ENCODE measurements at places on chromosomes 6 and 20.

DNA sequence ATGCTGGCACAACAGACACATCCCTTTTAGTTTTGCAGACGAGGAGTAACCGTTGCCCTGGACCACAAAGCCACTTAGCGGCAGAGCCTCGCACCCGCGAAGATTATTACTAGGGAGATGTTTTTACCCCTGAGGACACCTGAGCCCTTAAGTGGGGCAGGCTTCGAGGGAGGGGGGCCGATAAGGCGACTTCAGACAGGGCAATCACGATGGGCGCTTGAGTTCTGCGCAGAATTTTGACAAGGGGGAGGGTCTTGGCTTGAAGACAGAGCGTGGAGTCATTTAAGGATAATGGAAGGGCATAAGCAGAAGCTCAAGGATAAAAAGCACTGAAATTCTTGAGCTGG lies 650 bp upstream of the TTK start:
- DNase-seq = no peak

GRCh38 chr20:37108676-37109075 lies 12.9 kb upstream of the RBL1 start:
- no peak for DNase-seq

DNA sequence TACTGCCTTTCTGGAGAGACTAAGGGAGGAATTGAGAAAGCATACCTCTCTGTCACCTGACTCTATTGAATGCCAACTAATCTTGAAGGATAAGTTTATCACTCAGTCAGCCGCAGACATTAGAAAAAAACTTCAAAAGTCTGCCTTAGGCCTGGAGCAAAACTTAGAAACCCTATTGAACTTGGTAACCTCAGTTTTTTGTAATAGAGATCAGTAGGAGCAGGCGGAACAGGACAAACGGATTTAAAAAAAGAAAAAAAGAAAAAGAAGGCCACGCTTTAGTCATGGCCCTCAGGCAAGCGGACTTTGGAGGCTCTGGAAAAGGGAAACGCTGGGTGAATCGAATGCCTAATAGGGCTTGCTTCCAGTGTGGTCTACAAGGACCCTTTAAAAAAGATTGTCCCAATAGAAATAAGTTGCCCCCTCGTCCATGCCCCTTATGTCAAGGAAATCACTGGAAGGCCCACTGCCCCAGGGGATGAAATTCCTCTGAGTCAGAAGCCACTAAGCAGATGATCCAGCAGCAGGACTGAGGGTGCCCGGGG lies 43.1 kb upstream of the RNF182 start:
- DNase-seq = no peak

- no peak for DNase-seq
Observed at GRCh38 chr6:105091140-105091829, 88.5 kb downstream of the POPDC3 start.

DNA sequence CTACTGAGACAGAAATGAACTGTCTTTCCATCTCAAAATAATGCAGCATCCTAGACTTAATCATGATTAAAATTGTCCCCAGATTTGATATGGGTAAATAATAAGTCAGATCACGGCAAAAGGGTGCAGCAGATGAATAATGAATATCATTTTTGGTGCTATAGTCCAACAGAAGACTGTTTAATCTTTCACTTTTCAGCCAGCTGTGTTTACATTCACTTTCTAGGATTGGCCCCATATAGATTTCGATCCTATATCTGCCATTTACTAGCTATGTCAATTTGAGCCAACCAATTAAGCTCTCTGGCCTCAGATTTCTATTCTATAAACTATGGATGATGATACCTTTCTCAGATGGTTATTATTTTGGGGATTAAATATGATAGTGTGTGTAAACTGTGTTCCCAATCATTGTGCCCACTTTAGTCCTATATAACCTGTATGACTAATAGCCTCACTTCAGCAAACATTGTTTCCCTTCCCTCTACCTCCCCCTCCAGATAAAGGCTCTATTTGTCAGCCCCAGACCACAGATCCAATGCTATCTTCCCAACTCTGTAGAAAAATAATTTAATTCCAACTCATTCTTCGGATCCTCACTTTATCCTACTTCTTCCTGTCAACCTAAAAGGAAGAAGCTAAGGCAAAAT lies 53.6 kb upstream of the NT5E start:
- DNase-seq = no peak

- DNase-seq = no peak
Observed at GRCh38 chr20:25061821-25062530, 4.0 kb upstream of the ACSS1 start.

DNA sequence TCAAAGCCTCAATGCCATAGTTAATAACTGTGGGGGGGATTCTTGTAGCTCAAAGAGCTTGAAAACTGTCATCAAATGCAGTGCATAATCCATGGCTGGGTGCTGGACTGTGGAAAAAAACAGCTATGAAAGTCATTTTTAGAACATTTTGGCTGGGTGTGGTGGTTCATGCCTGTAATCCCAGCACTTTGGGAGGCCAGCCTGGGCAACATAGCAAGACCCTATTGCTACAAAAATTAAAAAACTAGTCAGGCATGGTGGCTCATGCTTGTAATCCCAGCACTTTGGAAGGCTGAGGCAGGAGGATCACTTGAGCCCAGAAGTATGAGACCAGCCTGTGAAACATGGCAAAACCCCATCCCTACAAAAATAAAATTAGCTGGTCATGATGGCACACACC lies 12.2 kb downstream of the TCFL5 start:
- no peak for DNase-seq

DNA sequence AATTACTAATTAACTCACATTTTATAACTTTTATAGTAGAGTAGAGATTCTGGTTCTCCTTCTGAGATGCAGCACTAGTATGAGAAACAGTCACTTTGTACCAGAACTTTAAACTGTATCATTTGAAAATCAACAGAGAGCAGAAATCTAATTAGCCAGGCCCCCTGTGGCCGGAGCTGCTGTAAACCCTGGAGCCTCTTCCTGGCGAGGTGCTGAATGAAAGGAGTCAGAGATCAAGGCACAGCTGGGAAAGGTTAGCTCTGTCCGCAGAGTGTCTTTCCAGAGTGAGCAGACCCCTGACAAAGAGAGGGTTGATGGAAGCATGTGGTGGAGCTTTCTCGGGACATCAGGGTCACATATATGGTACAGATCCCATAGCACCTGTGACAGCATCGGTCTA lies 703.8 kb downstream of the RFPL4B start:
- no peak for DNase-seq

GRCh38 chr6:110329714-110330436 lies 28.3 kb downstream of the METTL24 start:
- DNase-seq = no peak

- DNase-seq = no peak
Observed at GRCh38 chr6:17390276-17390675, 3.1 kb upstream of the CAP2 start.

- DNase-seq = no peak
Observed at GRCh38 chr6:7050872-7051779, 56.6 kb upstream of the RREB1 start.

DNA sequence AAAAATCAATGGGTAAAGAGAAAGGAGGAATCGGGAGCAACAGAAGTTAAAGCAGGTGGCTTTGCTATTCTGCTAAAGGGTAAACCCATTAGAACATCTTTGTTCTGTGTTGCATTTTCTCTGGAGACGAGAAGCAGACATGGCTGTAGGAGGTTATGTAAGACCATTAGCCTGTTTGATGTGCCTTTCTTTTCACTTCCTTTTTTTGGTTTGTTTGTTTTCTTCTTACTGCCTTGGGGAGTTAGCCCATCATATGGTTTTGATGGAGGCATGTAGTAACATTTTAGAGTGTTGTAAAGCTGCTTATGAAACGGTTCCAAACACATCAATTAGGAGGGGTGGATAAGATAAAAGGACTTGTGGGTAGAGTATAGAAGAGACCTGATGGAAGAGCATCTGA lies 131.0 kb downstream of the DOK5 start:
- DNase-seq = no peak

GRCh38 chr6:105138141-105138540 lies 41.7 kb downstream of the POPDC3 start:
- DNase-seq = no peak

DNA sequence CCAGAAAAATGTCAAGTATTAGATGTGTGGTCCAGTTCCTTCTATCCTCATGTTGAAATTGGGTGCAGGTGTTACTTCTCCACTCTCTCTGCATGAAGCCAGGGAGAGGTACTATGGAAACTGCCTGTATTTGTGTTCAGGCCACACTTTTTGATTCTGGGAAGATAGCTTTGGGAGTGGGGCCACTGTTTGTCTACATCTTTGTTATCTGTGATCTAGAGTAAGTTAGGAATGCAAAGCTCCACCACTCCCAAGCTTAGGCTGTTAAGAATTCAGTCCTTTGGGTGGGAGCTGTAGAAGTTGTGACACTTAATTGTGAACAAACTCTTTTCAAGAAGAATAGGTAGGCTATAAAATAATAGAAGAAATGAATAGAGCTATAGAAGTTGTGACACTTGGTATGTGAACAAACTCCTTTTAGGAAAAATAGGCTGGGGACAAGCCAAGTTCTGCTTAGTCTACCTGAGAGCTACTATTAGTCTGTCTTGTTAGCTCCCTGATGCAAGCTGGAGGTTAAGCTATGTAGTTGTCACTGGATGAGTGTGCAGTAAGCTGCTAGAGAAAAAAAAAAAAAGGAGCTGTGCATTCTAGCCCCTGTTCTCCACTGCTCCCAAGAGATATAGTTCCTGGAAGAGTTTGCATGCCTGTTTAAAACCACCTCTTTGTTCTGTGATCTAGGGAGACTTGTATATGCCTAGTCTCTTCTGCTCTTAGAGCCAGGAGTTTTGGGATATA lies 7.1 kb upstream of the GFRAL start:
- DNase-seq = no peak

- DNase-seq = no peak
Observed at GRCh38 chr20:46709459-46710152, at the start of gene SLC2A10. Gene SLC2A10 (plus strand): TSS chr20:46709649. CDS start chr20:46709737, 88 bp downstream.

DNA sequence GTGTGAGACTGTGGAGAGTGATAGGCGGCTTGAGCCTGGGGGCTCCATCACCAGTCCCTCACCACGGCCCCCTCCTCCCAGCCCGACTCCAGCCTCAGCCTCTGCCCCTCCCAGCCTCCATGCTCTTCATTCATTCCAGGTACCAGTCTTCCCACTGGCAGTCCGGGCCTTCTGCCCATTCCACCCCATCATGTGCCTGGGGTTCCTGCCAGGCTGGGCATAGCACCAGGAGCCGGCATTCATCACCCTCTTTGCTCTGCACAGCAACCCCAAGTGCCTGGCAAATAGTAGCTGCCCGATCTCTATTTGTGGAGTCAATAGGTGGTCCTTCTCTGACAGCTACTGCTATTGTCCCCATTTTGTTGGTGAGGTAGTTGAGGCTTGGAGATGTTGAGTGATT lies 39.6 kb upstream of the GTSF1L start:
- no peak for DNase-seq

- DNase-seq = no peak
Observed at GRCh38 chr6:6516666-6517458, 71.7 kb upstream of the LY86 start.

- DNase-seq = no peak
Observed at GRCh38 chr6:52391599-52391998, 28.5 kb upstream of the EFHC1 start.

- no peak for DNase-seq
Observed at GRCh38 chr6:90224196-90224595, 72.4 kb downstream of the BACH2 start.

DNA sequence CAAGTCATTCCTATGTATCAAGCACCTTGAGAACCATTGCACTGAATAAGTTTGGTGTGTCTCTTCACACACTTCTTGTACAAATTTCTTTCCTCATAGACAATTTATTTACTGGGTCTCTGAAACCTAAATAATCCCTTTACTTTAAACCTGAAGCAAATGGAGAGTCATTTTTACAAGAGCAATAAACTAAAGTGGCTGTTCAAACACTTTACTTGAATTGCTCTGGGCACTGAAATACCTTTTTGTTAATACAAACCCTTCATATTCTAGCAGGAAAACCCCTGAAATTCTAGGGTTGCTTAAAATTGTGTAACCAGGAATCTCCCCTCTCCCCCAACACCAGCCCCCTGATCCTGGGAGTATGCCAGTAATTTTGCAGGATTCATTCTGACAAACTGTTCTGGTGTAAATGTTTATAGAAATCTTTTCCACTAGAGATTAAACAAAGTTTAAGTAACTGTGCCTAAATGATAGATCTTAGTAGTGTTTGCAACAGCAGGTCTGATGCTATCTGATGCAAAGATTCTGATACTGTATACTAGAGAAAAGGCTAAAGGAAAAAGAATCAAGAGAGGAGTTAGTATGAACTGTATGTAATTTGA lies 13.4 kb downstream of the RSPO3 start:
- DNase-seq = no peak

GRCh38 chr6:15313367-15313766 lies 67.5 kb downstream of the JARID2 start:
- DNase-seq = no peak

DNA sequence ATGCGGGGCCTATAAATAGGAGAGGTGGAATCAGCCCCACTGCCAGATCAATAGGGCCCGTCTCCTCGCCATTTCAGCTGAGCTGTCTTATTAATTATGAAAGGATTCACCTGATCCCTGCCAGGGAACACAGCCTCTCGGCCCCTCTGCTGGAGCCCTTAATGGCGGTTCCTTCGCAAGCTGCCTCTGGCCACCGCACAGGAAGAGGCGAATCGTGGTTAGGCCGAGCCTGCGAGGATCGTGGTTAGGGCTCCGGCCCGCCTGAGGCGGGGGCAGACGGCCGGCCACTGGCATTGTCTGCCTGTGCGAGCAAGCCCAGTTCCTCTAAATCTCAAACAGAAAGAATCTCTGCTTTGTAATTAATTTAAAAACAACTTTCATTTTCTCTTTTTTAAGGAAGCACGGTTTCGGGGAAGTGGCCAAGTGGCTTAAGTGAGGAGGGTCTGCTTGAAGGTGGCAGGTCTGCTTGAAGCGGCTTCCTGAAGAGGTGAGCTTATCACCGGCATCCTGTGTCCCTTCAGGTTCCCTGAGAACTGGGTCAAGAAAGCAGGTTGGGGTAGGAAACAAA lies 9.2 kb downstream of the NRN1 start:
- no peak for DNase-seq

DNA sequence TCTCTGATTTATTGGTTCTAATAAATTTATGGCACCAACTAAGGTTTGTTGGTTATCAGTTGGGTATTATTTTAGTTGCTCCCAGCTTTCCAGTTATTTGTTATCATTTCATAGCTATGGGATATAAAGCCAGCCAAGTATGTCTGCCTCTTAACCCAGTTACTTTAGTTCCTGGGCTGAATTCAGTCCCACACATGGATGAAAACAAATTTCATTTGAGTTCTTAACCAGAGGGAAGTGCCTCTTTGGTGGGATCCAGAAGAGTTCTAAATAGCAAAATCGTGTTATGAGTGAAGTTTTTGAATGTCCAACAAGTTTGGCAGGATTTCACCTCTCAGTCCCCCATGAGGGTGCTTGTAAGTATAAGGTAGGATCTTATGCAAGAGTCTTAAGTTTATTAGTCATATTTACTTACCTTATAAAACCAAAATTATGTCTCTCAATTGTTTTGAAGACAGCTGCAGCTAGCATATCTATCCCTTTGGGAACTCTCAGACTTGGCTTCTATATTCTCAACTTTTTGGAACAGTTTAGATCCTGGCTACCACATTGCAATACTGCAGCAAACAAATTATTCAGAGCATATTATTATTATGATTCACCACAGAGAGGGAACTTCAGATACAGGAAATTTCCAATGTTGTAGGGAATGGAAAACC lies 683.6 kb downstream of the BCKDHB start:
- no peak for DNase-seq
